ENCODE measurements at places on chromosomes 11 and 22.

DNA sequence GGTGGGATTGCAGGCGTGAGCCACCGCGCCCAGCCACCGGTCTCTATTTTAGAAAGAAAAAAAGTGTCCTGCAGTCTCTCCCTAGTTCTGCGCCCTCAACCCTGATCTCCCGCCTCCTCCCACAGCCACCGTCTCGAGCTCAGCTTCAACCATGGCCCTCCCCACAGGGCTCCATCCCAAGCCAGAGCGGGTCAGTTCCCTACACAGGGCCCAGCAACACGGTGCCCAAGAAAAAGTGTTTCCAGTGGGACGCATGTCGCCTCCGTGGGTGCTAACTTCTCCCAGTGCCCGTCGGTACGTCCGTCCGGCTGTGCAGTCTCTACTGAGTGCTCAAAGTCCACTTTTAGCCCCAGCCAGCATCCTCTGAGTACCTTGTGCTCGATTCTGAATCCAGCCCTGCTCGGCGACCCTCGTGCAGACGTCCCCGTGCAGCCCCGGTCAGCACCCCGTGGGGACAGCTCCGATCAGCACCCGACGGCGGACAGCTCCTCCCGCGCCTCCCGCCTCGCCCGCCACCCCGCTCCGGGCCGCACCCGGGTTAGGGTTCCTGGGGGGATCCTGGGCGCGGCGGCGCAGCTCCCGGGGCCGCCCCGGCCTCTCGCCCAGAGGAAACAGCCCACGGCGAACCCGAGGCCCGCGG, 657 bp upstream of the MAPK8IP2 start:
- no peak for DNase-seq

DNA sequence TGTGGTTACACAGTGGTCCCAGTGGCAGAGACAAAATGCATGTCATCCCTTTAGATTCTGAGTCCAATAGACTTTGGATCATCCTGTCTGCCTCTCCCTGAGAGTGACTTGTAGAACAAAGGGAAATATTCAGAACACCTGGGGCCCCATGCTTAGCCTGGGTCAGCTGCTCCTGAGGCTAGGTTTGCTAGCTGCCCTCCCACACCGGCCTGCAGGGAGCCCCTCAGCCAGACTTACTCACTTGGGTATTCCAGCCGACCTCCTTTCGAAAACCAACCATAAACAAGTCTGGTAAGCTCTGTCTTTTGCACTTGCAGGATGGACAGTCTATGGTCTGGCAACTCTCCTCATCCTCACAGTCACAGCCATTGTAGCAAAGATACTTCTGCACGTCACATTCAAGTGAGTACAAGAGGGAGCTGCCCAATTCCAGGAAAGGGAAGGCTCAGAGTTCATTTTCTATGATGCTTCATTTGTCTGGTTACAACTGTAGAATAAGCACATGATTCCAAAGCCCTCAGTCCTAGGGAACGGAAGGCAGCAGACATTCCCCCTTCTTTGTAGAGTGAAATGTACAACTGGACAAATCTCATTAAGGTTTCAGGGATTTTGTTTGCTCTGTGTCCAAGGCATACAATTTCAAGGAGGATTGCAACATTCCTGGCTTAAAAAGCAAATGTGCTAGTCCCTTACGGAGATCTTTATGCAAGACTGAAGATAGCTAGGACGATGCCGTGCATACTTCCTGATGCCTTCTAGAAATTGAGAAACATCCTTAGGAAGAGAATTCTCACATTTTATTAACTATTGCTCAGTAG, 65.5 kb upstream of the EMID1 start:
- DNase-seq = no peak

GRCh38 chr22:17920145-17920605, 104.2 kb downstream of the MICAL3 start:
- DNase-seq = no peak

- DNase-seq = no peak
Observed at GRCh38 chr11:66192181-66192863, 76.1 kb upstream of the RAB1B start.

DNA sequence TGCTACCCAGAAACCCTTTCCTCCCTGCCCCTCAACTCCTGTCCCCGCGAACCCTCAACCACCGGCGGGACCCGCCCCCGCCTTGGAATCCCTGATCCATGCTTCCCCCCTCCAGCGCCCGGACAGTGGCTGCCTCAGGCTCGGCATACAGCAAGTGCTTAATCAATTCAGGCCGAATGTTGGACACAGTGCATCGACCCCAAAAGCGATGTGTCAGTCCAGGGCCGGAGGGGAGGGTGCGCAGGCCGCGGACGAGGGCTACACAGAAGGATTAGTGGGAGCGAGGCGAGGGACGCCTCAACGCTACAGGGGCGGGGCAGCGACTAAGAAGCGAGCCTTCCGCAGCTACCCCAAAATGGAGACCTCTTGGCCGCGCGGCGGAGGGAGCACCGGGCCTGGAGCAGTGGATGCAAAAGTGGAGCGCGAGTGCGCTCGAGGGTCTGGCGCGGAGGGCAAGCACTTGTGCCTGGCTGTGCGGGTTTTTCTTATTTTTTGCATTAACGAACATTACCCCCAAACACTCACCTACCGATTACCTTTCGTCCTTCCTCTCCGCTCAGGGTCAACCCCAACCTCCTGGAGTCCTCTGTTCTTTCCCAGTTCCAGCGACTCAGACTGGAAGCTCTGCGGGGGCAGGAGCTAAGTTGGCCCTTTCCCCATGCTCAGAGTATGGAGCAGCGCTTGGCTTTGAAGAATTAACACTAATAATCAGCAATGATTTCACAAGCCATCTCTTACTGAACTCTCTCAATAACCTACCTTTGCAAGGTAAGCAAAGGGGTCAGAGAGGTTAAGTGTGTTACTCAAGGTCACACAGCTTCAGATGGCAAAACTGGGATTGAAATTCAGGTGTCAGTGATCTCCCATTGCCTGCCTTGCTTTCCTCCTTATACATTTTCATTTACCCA, 30.0 kb upstream of the WNT11 start:
- peak; percentile 71 for DNase-seq

DNA sequence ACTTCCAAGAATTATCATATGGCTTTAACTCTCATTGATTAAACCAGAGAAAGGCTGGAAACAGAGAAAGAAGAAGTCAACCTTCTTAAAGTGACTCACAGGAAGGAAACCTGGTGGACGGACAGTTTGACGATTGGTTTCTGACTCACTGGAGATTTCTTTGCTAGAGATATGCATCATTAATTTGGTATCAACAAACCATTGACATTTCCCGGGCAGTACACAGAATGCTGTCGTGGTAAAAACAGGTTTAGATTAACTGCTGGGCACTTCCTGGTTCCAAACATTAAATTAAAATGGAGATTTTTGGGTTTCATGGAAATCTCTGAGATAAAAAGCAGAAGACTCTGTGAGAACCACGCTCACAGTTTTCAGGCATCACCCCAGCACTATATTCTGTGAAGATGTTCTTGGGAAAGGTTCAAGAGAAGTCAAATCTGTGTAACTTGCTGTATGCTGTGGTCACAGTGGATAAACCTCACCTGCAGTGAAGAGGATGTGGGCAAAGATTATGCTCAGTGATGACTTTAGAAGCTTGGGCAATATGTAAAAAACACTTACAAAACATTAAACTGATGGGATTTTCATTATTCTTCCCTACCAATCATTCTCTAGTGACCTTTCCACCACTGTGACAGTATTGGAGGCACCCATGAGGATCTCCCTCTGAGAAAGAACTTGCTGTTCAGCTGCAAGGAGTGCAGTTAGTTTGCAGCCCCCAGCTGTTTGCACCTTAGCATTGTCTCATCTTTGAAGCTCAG, 61.1 kb upstream of the CD44 start:
- no peak for DNase-seq

DNA sequence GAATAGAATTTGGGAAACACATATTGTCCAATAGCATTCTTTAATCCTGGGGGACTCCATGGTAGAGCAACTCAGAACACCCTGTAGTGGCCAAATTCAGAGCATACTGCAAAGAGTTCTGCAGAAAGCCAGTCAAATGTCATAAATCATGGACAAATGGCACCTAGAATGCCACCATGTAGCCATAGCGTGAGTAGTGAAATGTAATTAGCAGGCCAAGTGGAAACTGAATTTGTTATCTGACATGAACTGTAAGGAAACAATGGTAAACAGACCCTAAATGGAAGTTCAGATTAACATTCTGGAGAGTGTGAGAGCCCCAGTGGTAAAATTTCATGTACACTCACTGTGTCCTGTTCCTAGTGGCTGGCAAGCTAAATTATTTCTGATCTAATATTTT, 7.0 kb upstream of the PRSS23 start:
- no peak for DNase-seq

- no peak for DNase-seq
Observed at GRCh38 chr22:45389546-45389945, 23.9 kb downstream of the SMC1B start.

DNA sequence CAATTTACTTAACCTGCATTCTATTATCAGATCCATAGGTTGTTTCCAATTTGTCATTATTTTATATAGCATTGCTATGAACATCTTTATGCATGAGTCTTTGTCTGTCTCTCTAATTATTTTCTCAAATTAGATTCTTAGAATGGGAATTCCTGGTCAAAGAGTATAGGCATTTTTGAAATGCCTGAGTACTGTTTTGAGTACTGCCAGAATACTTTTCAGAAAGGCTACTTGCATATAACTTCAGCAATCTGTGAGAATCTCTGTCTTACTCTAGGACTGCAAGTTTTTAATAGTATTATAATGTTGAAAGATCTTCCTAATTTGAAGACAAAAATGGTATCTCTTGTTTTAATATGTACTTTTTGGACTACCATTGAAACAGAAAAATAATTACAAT, 56.6 kb downstream of the KCNC1 start:
- DNase-seq = no peak

Data from midbrain (tissue), 1 donor.